ENCODE measurements at places on chromosomes 7 and 10. TPM values are rescaled to one million over a fixed set of nuclear protein-coding genes. Genes with fewer than 3 reads are reported as not detected.

GRCh38 chr10:128631801-128632241, 505.6 kb upstream of the MKI67 start:
- H3K4me3 ChIP-seq = no peak overlapping the region
- H3K4me1 ChIP-seq = no peaks in the 10 kb centered on the region
- DNase-seq = peak; percentile 67
- H3K36me3 ChIP-seq = no peaks in the 10 kb centered on the region
- H3K27me3 ChIP-seq = no peaks in the 10 kb centered on the region
- no peak overlapping the region for H3K27ac ChIP-seq

The SPDYE8 gene
- total RNA-seq = not detected

DNA sequence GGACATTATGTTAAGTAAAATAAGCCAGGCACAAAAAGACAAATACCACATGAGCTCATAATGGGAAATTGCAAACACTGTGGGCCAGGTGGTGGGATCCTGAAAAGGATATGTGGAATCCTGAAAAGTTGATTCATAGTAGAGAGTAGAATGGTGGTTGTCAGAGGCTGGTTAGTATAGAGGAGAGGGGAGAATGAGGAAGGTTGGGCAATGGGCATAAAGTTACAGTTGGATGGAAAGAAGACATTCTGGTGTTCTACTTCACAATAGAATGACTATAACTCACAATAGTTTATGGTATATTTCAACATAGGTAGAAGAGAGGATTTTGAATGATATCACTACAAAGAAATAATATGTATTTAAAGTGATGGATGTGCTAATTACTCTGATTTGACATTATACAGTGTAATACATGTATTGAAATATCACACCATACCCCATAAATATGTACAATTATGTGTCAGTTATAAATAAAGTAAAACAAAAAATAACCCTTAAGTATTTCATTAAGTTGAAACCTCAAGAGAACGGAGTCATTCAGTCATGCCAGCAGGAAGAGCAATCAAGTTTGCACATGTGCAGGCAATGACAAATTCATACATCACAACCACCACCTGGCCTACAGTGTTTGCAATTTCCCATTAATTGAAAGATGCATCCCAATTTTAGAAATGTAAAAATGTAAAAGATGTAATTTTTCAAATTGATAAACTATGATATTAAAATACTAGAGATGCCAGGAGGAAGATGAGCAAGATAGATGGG, 156.7 kb downstream of the MAGI2 start:
- H3K27me3 ChIP-seq = no peaks in the 10 kb centered on the region
- no peak overlapping the region for H3K27ac ChIP-seq
- no peak overlapping the region for H3K4me3 ChIP-seq
- no peak for DNase-seq
- no peaks in the 10 kb centered on the region for H3K36me3 ChIP-seq
- no peaks in the 10 kb centered on the region for H3K4me1 ChIP-seq

DNA sequence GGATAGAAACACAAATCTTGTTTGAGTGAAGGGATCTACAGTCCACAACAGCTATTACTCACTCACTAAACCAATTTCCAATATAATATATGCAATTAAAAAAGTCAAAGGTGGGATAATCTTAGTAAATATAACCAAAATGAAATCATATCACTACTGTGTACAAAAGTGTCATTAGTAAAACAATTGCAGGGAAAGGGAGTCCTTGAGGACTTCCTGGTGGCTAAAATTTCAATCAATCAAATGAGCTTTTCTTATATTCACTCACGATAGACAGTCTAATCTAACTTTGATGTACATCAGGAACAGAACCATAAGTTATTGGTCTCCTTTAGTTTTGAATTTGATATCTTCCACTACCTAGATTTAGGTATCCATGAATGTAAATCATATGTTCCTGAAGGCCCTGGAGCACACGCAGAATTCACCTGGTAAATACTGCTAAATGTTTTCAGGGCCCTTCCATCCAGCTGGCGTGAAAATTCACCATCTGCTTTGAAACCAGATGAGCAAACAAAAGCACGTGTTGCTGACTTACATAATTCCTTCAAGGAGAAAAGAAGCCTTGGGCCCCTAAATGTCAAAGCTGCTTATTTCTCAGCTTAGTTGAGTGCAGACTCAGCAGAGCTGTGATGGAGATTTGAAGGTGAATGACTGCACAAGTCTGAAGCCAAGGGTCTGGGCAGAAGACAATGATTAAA, 159.3 kb upstream of the TMEM196 start:
- no peak overlapping the region for H3K4me3 ChIP-seq
- no peaks in the 10 kb centered on the region for H3K36me3 ChIP-seq
- H3K27ac ChIP-seq = no peak overlapping the region

- no peaks in the 10 kb centered on the region for H3K27me3 ChIP-seq
- DNase-seq = no peak
- H3K36me3 ChIP-seq = no peaks in the 10 kb centered on the region
- no peaks in the 10 kb centered on the region for H3K4me1 ChIP-seq
These were observed 22.9 kb downstream of the SFTPD start for GRCh38 chr10:79926037-79926436.

GRCh38 chr10:127932521-127933270, 25.8 kb downstream of the PTPRE start:
- H3K27me3 ChIP-seq = no peaks in the 10 kb centered on the region
- DNase-seq = no peak
- no peaks in the 10 kb centered on the region for H3K36me3 ChIP-seq
- H3K4me1 ChIP-seq = no peaks in the 10 kb centered on the region
- no peak overlapping the region for H3K4me3 ChIP-seq
- H3K27ac ChIP-seq = no peak overlapping the region

- H3K27ac ChIP-seq = no peak overlapping the region
- no peaks in the 10 kb centered on the region for H3K4me1 ChIP-seq
- no peak overlapping the region for H3K4me3 ChIP-seq
- no peak for DNase-seq
- no peaks in the 10 kb centered on the region for H3K27me3 ChIP-seq
- H3K36me3 ChIP-seq = no peaks in the 10 kb centered on the region
These were observed 394.3 kb downstream of the PARD3 start for GRCh38 chr10:34420795-34421194.

- no peak overlapping the region for H3K27ac ChIP-seq
- DNase-seq = no peak
- H3K4me1 ChIP-seq = no peaks in the 10 kb centered on the region
- H3K36me3 ChIP-seq = no peaks in the 10 kb centered on the region
These were observed 22.2 kb downstream of the SLC25A28 start for GRCh38 chr10:99598011-99598410.

- no peak within 1 kb of the TSS for H3K4me3 ChIP-seq
- H3K27ac ChIP-seq = no peak within 1 kb of the TSS
- H3K36me3 ChIP-seq = no peaks in the 10 kb centered on the region
- no peaks in the 10 kb centered on the region for H3K27me3 ChIP-seq
These were observed at the start of gene RARRES2 for GRCh38 chr7:150341263-150342120. RARRES2 (minus strand) TSS chr7:150341629; CDS start chr7:150340609, 1,020 bp downstream.
